Mucosa of descending colon (tissue), 3 donors: ENCODE measurements at places on chromosomes 13 and 19. TPM values are rescaled to one million over a fixed set of nuclear protein-coding genes. Genes with fewer than 3 reads are reported as not detected.

Gene TEX101
- total RNA-seq: not detected

Gene TPP2
- 37.6 TPM for total RNA-seq

Gene IQCN
- total RNA-seq: 10.6 TPM

Gene B3GNT8
- total RNA-seq: 28.8 TPM

Gene CFAP97D2
- not detected for total RNA-seq

Gene CASP14
- not detected for total RNA-seq

Gene DKKL1
- 0.44 TPM for total RNA-seq

Gene S1PR2
- total RNA-seq: 8.4 TPM

Gene FCHO1
- 3.4 TPM for total RNA-seq

Gene KDM4B
- total RNA-seq: 50.0 TPM

Gene DAND5
- total RNA-seq: 0.34 TPM

Gene PSG2
- not detected for total RNA-seq

Gene CPB2
- total RNA-seq: not detected

GRCh38 chr13:100525453-100526317, 62.9 kb downstream of the GGACT start:
- no peak for DNase-seq

GRCh38 chr13:48879432-48879831, 96.3 kb upstream of the FNDC3A start:
- DNase-seq: no peak

GRCh38 chr19:41696402-41697197, 8.5 kb upstream of the CEACAM7 start:
- DNase-seq: peak; percentile 73

DNA sequence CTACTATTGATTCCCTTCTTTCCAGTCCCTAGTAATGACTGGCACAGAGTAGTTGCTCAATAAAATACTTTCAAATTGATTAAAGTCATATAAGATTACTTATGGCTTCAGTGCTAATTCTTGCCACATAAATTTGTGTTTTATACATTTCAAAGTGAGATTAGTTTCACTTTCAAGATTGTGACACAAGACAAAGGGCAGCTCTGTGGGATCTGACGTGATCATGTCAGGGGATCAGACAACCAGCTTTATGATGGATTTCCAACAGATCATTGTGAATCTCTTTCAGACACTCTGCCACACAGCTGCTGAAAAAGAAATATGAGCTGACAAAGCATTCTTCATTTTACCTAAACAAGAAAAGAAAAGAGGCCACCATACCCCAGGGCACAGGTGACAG, 73.4 kb upstream of the POMP start:
- no peak for DNase-seq

DNA sequence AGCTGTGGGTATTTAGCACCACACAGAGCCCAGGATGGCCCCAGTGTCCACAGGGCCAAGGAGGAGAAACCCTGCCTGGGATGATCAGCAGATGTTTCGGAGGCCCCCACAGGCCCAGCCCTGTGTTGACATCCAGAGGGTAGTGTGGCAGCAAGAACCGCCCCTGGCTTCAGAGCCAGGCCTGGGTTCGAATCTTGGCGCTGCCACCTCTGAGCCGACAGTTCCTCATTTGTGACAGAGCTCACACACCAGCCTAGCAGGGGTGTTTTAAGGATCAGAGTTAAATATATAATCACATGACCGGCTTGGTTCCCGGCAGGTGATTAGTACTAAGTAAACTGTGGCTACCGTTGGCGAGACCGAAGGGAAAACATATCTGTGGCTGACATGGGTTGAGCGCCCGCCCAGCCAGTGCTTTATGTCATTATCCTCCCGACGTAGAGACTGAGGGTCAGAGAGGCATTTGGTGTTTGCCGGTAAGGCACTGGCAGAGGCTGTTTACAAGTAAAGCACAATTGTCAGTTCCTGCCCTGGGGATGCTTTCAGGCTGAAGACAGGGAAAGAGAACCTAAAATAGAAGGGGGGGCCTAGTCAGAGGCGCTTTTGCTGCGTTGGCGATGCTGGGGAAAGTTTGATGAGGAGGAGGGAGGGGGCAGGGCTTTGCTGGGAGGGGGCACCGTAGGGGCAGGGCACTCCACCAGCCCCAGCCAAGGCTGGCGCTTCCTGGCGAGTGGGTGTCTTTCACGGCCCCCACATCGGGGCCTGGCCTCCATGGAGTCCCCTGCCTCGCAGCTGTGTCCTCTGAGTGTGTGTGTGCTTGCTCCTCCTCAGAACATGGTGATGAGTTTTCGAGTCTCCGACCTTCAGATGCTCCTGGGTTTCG, 4.8 kb downstream of the PIAS4 start:
- peak; percentile 61 for DNase-seq

DNA sequence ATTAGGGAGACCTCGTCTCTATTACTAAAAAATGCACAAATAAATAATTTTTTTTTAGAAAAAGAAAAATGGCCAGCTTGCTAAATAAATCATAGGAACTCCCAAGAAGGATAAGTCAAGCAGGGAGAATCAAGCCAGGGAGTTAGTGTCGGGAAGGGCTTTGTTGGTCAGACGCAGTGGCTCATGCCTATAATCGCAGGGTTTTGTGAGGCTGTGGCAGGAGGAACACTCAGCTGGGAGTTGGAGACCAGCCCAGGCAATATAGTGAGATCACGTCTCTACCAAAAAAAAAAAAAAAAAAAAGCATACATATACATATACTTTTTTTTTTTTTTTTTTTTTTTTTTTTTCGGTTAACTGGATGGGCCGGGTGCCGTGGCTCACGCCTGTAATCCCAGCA, 9.0 kb downstream of the NACC1 start:
- DNase-seq: no peak

GRCh38 chr13:53143757-53144339, 115.2 kb downstream of the OLFM4 start:
- no peak for DNase-seq

- no peak for DNase-seq
Measured at GRCh38 chr13:62556978-62557377, 1141.3 kb upstream of the PCDH20 start.

- no peak for DNase-seq
Measured at GRCh38 chr13:89786531-89786930, 1561.0 kb upstream of the MIR17HG start.

GRCh38 chr19:49056101-49056901, 1.2 kb downstream of the CGB7 start:
- DNase-seq: peak; percentile 74

DNA sequence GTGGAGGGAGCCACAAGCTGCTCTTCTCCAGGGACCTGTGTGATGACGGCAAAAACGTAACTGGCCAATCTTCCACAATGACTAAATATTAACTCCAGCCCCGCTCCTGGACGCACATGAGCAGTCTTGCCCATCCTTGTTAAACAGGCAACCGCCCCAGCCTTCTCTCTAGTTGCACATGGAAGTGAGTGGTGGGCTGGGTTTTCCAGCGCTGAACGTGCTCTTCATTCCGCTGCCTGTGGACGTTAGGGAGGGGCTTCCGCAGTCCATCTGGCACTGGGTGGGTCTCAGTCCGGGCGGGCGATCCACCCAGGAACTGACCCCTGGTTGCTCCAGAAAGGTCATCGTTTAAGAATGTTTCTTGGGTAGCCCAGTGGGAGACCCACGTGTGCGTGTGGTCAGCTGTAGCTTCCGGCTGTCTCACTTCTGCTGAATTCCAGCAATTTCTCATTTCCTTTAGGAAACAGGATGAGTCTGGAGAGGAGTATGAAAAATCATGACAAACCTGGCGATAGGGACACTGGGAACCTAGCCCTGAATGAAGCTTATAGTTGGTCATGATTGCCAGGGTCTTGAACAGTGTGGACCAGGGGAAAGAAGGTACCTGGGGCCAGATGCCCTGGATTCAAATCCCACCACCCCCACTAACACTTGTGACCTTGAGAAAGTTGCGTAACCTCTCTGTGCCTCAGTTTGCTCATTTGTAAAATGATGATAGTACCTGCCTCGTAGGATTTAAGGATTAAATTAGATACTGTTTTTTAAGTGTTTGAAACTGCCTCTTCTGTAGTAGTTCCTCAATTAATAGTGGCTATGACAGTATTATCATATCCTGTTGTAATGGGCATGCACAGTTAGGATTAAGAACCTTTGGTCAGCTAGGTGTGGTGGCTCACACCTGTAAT, 92.6 kb downstream of the SIPA1L3 start:
- no peak for DNase-seq

DNA sequence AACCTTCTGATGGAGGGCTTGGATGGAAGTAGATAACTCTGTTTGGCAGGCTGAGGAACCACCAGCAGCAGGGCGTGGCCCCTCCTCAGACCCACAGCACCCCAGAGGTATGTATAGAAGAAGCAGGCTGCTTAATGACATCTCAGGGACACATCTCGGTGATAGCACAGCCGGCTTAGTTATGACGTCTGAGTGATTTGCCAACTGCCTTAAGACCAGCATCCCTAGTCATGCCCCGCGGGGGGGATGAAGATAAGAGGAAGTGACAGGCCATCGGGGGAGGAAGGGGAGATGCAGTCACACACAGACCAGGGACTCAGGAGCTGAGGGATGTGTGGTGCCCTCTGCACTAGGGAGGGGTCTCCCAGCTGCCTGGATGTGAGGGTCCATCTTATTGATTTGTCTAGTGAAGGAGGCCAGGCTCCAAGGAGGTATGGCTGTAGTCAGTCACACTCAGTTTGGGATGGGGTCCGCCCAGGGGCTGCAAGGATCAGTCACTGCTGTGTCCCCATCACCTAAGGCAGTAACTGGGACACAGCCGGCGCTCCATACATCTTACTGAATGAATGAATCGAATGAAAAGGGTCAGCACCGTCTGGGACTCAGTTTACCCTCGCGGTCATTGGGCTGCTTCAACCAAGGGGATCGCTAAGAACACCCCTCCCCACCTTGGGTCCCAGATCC, 19.2 kb upstream of the ERCC1 start:
- no peak for DNase-seq

GRCh38 chr13:30744056-30744680, 8.8 kb downstream of the ALOX5AP start:
- peak; percentile 59 for DNase-seq

DNA sequence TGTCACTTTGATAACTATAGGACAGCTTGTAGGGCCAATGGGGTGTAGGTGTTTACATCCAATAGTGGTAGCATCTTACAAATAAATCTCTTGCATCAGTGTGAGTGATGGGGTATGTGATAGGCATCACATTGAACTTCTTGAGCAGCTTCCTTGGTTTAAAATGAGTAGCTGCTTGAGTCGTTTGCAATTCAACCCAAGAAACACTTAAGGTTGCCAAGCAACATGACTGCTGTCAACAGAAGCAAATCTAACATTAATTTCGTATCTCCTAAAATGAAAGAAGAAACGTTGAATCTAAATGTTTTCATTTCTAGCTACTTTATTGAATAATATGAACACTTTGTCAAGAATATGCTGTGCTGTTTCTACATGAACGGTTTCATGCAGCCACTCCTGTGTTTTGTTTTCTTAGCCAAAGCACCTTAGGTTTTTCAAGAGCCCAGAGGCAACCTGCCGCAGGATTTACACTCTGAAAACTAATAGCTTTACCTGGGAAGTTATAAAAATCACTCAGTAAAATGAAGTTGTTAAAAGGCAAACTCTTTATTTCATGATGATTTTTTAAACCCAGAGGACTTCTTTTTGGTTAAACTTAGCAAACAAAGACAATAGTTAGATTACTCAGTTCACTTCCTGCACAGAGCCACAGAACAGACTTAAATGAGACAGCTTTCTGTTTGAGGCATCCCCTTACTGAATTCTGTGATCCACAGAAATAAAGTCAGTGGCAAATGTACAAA, 305.2 kb downstream of the MTUS2 start:
- DNase-seq: no peak

GRCh38 chr19:18523841-18524240, 2.0 kb upstream of the ELL start:
- no peak for DNase-seq

DNA sequence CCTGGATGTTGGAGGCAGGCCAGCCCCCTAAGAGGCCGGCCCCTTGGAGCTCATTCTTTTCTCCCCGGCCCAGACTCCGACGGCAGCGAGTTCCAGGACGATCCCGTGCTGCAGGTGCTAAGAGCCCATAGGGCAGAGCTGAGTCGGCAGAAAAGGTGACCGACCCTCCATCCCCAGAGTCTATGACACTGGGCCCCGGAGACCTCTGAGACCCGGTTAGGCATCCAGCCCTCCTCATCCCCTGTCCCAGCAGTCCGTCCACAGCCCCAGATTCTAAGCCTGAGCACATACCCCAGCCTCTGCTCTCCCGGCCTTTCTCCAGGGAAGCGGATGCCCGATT, 7.3 kb upstream of the ARHGAP33 start:
- no peak for DNase-seq

GRCh38 chr13:111922086-111922485, 144.9 kb upstream of the SOX1 start:
- no peak for DNase-seq

DNA sequence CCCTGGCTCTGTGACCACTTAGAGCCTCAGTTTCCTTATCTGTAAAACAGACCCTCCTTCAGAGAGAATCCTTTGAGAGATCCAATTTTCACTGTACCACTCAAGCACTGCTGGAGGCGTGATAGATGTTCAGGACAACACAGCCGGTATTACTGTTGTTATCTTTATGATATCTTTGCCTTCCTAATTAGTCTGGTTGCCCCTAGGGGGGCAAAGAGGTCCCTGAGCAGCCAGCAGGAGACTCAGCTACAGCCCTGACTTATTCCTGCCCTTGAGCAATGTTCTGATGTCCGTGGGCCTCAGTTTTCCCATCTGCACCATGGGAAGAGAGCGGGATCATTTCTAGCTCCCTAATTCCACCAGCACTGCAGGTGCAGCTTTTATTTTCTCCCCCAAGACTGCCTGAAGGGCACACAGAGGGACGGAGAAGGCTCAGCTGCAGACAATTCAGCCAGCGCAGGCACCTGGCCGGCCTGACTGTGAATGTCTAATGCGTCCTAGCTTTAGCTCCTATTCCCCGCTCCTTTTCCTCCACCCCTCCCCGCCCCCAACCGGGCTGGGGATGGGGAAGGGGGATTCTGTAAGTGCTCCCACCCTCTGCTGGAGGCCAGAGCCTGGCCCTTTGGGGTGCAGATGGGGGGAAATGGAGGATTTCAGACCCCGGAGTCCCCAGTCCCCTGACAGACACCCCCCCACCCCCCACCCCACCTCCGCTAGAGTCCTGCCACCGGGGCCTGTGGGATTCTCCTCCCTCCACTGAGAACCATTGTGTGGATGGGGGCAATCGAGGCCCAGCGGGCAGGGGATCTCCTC, 16.2 kb downstream of the TLE5 start:
- peak; percentile 41 for DNase-seq

GRCh38 chr13:111990362-111990761, 76.6 kb upstream of the SOX1 start:
- DNase-seq: no peak

DNA sequence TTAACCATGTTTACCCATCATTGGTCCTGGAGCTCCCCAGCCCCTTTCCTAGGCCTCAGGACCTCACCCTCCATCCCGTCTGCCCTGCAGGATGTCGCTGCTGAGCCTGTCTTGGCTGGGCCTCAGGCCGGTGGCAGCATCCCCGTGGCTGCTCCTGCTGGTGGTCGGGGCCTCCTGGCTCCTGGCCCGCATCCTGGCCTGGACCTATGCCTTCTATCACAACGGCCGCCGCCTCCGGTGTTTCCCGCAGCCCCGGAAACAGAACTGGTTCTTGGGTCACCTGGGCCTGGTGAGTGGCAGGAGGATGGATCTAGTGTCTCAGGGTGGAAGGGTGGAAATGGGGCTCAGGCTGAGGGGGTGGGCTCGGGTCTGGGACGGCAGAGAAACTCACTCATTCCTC, 508 bp downstream of the CYP4F8 start:
- DNase-seq: no peak

- DNase-seq: peak; percentile 72
Measured at GRCh38 chr13:95296326-95296925, 4.8 kb downstream of the ABCC4 start.
